ENCODE measurements at places on chromosomes 16 and 17. TPM values are rescaled to one million over a fixed set of nuclear protein-coding genes. Genes with fewer than 3 reads are reported as not detected.
A peak's percentile ranks its signal among the peaks of the same experiment; 100 is the strongest.

DNA sequence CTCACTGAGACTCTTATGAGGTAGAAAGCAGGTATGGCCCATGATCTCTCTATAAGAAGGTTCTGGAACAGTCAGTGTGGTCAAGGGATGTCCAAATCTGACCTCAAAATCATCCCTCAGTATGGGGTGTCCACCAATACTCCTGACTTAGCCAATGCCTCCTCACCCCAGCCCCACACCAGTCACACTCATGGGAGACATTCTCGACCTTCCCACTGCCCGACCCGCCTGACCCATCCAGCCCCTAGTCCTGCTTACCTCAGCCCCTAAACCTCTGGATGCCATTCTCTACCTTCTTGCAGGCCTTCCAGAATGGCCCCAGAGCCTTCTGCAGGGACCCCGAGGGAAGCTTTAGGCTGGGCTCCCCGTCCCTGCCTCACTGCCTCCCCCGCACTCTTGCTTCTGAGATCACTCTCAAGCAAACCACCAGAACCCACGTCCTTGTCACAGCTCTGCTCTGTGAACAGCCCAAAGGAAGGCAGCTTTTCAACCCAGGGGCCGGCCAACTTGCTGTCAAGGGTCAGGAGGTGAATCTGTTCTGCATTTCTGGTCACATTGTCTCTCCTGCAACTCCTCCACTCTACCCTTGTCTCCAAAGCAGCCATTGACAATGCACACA lies 44.9 kb upstream of the RBFOX3 start:
- DNase-seq: no peak

SLC5A10 gene
- total RNA-seq: not detected

- no peak for DNase-seq
These were observed 76.1 kb downstream of the MPRIP start for GRCh38 chr17:17118399-17118798.

DNA sequence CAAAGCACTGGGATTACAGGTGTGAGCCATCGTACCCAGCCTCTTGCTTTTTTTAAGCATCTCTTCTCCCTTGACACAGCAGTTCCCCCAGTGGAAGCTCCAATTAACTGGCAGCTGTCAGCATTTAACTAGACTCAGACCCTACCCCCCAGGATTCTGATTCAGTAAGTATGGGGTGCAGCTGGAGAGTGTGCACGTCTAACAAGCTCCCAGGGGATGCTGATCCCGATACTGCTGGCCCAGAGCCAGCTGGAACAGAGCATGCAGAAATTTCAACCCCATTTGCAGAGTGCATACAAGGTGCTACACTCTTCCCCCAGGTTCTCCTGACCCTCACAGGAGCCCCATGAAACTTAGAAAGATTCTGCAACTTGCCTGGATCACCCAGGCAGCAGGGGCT lies 27.7 kb upstream of the BCO1 start:
- DNase-seq: no peak

GRCh38 chr17:82595893-82596292 lies 52.4 kb downstream of the WDR45B start:
- DNase-seq: no peak

DNA sequence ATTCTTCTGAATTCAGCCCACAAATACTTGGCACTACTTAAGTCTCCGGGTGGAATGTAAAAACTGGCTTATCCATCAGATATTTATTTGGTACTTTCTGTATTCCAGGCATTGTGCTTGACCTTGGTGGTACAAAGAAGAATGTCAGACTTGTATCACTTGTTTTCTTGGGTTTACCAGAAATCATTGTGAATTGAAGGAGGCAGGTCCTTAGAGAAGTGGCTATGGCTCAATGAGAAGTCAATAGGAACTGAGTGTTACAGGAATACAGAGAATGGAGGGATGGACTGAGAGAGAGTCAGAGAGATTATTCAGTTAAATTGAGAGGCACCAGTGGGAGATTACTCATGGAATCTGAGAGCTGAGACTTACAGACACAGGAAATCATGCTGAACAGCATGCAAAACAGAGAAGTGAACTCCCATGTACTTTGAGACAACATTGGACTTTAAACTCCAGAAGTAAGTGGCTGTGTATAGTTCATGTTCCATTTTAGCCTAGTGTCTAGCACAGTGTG lies 704.1 kb downstream of the CDH11 start:
- no peak for DNase-seq

- no peak for DNase-seq
These were observed 12.5 kb downstream of the MBTPS1 start for GRCh38 chr16:84104231-84104630.

DNA sequence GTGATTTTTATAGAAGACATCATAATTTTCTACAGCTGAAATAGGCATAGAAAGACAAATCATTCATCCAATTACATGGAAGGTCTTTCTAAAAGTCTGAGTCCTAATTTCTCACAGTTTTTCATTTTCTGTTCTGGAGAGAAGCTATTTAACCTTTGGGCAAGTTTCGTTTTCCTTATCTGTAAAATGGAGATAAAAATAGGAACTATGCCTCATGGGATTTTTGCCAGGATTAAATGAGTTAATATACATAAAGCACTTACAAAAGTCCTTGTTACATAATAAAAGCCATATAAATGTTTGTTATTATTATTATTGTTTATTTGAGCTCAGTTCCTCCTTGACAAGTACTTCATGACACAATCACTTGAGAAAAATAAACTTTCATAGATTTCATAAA lies 121.4 kb downstream of the SKAP1 start:
- no peak for DNase-seq

DNA sequence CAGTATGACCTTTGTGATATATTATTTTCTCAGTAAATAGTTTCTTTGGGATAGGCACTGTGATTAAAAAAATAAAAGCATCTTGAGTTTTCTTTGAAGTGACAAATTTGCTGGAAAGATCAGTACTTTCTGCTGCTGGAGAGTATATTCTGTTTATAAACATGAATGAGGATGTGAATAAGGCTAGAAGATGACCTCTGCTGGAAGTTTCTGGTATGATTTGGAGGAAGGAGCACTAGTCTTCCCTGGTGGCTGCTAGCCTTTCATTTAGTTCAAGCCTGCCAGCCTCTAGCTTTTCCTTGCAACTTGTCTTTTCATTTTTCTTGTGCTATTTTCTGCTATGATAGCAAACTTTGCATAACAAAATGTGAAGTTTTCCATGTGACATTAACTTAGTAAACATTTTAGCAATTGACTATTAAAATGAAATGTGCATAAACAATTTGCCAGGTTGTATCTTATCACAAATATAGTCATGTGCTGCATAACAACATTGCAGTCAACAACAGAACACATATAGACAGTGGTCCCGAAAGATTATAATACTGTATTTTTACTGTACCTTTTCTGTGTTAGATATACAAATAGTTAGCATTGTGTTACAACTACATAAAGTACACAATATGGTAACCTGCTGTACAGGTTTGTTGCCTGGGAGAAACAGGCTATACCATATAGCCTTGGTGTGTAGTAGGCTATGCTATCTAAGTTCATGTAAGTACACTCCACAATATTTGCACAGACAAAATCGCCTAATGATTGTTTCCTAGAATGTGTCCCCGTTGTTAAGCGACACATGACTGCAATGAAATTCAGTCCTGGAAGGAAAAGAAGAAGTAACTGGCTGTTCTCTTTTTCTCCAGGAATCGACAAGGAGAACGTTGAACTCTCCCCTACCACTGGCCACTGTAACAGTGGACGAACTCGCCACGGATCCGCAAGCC lies 18.1 kb upstream of the RAB11FIP4 start:
- peak; percentile 37 for DNase-seq

ATP2A3 gene
- total RNA-seq: 96.5 TPM

DNA sequence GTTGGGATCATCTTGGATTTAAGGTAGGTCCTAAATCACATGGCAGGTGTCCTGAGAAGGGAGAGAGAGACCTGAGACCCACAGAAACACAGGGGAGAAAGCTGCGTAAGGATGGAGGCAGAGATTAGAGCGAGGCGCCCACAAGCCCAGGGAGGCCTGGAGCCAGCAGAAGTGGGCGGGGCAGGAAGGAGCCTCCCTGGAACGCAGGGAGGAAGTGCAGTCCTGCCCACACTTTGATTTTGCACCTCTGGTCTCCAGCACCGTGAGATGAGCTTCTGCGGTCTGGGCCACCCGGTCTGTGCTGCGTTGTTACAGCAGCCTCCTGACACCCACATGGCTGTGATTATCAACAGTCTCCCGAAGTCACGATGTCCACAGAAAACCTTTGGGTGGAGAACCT lies 6.4 kb downstream of the DNASE1L2 start:
- DNase-seq: no peak

- no peak for DNase-seq
These were observed 7.7 kb downstream of the NDUFAF8 start for GRCh38 chr17:81246679-81247338.

- DNase-seq: no peak
These were observed 12.7 kb upstream of the HERPUD1 start for GRCh38 chr16:56919099-56919800.

DNA sequence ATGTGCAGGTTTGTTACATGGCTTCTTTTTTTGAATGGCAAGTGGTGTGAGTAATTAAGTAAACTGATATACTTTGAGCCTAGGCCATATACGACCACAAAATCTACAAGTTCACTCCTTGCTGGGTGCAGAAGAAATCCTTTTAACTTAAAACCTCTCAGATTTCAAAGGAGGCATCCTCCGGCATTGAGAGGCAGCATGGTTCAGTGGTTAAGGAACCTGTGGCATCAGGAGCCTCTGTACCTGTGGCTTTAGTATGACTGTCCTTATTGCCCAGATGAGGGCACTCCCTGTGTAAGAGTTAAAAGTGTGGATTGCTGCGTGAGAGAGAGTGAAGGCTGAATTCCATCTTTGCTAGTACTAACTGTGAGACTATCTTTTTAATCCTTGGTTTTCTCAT lies 3.3 kb downstream of the NLRP1 start:
- no peak for DNase-seq

OMG gene
- 2.3 TPM for total RNA-seq

DNA sequence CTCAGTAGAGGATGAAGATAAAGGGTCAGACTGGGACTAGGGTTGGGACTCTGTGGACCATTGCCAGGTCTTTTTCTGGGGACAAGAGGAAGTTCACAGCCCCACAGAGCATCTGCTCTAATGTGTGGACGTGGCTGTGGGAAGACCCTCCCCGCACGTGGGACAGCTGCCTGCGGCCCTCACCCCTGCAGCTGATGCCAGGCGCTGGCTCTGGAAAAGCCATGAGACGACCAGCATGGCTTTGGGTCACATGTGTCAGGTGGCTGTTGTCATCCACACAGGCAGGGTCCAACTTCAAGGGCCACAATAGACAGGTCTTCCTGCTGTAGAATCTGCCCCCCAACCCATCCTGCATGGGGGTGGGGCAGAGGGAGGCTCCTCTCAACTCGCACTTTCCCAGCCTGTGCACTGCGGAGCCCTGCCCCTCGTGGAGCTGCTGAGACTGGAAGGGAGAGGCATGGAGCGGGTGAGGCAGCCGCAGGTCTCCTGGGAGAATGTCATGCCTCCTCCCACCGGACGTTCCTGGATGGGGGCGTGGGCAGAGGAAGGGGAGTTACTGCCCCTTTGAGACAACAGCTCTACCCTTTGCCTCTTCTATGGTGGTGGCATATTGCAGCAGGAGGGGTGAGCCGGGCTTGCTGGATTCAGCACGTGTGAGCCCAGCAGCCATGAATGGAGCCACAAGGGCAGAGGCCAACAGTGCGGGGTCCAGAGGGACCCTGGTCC lies 53.4 kb downstream of the PIMREG start:
- no peak for DNase-seq

CRYBA1 gene
- not detected for total RNA-seq

- DNase-seq: no peak
These were observed 7.1 kb upstream of the CNP start for GRCh38 chr17:41959336-41960095.

GRCh38 chr17:34241062-34241461 lies 14.0 kb upstream of the CCL2 start:
- peak; percentile 34 for DNase-seq

- peak; percentile 78 for DNase-seq
These were observed 34.4 kb upstream of the PRKCB start for GRCh38 chr16:23801378-23801777.

GRCh38 chr16:73170612-73171038 lies 122.7 kb upstream of the ZFHX3 start:
- DNase-seq: no peak

DNA sequence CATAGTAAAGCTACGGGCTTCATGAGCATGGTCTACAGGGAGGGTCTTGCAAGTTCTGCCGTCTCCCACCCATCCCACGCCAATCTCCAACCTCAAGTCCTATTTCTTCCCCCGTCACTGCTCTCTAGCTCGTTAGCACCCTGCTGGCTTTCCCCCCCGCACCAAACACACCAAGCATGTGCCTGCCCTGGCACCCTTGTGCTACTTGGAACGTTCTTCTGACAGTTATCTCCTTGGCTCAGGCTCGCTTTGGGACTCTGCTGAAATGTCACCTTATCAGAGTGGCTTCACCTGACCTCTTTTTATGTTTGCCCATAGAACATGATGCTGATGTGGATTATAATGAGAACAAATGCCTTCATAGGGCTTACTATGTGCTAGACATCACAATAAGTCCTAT lies 21.9 kb downstream of the GLYR1 start:
- no peak for DNase-seq

Measured in mucosa of gallbladder (tissue), 1 donor.